Activated CD4-positive, alpha-beta T cell treated with anti-CD3 and anti-CD28 coated beads, Interleukin-2, Interleukin-4, amounts not matched to agents 100 ng/mL and 50 ng/mL, durations not matched to agents 16 hours and 8 hours (primary cell): ENCODE measurements at places on chromosomes 12 and 14.
A peak's percentile ranks its signal among the peaks of the same experiment; 100 is the strongest.

DNA sequence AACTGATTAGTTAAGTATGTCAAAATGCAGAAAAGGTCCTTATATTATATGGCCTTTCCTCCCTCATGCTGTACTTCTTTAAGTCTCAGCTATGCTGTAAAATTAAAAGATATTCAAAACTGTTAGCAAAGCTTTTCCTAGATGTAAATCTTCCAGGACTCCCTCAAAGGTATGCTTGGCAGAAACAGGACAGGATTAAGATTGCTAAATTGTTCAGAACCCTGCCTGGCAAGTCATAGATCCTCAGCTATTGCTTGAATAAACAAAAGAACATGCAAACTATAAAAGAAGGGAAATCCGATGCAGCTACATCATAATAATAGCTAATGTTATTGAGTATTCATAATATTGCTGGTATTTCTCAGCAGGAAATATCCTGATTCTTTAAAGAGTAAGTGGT, 322.6 kb downstream of the CCDC91 start:
- no peak for DNase-seq

DNA sequence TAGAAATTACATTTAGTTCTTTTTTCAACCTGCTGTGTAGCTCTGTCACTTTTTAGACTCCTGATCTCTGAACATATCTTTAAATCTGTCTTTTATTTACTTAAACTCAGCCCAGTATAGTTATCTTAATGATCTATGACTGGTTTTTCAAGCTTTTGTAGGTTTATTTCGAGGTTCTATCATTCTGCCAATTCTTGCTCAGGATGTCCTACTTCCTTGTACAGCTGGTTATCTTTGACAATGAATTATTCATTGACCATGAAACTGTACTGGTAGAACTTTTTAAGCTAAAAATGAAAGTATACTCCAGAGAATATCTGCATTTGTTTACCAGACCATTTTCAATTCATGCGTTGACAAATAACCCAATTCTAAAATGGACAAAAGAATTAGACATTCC, 37.8 kb downstream of the TC2N start:
- DNase-seq: no peak

GRCh38 chr12:110244372-110244771, 36.7 kb upstream of the ATP2A2 start:
- DNase-seq: no peak

DNA sequence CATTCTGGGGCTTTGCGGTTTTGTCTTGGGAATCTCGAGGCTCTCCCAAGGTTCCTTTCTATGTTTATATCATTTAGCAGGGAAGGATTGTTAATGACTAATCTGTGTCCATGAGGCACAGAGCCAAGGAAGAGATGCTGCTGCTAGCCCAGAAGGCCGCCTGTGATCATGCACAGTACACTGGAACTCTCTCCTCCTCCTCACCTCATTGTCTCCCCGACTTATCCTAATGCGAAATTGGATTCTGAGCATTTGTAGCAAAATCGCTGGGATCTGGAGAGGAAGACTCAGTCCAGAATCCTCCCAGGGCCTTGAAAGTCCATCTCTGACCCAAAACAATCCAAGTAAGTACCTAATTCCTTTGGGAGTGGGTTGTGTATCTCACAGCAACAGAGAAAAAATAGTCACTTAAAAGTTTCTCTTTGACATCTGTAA, at the start of gene NR1H4:
Gene NR1H4, plus strand, starts transcription at position 151 of the 435 bp plus-strand sequence. CDS start 19,458 bp downstream, outside the sequence.
- no peak for DNase-seq

GRCh38 chr12:47725091-47725772, at the start of gene ENDOU:
ENDOU (minus strand) TSS chr12:47725490; CDS start chr12:47725413, 77 bp downstream.
- no peak for DNase-seq

DNA sequence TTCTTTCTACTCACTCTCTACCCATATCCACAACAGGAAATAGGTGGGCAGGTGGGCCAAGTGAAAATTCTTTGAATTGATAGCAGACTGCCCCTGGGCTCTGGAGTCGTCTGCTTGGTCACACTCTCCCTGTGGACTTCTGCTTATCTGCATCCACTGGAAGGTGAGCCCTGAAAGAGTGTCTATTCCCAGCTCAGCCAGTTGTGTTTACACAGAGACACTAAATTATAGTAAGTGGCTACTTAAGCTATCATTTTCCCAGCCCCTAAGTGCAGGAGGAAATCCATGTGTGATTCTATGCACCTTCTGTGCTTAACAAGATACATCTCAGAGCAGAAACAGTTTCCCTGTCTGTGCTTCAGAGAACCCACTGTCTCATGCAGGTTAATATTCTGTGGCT, 338.4 kb downstream of the FUT8 start:
- no peak for DNase-seq

DNA sequence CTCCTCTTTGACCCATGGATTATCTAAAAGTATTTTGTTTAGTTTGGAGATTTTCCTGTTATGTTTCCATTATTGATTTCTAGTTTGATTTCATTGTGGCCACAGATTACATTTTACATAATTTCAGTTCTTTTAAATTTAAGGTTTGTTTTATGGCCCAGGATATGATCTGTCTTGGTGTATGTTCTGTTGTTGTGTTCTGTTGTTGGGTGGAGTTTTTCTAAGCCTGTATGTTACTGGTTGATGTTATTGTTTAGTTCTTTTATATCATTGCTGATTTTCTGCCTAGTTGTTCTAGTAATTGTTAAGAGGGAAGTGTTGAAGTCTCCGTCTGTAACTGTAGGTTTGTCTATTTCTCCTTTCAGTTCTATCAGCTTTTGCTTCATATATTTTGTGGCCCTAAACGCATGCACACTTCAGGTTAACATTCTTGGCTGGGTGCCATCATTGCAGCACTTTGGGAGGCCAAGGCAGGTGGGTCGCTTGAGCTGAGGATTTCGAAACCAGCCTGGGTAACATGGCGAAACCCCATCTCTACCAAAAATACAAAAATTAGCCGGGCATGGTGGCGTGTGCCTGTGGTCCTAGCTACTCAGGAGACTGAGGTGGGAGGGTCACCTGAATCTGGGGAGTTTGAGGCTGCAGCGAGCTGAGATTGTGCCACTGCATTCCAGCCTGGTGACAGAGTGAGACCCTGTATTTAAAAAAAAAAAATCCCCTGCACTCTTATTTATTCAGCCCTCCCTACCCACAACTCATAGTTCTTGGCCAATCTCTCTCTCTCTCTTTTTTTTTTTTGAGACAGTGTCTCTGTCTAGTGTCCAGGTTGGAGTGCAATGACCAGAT, 28.1 kb upstream of the CFL2 start:
- no peak for DNase-seq

DNA sequence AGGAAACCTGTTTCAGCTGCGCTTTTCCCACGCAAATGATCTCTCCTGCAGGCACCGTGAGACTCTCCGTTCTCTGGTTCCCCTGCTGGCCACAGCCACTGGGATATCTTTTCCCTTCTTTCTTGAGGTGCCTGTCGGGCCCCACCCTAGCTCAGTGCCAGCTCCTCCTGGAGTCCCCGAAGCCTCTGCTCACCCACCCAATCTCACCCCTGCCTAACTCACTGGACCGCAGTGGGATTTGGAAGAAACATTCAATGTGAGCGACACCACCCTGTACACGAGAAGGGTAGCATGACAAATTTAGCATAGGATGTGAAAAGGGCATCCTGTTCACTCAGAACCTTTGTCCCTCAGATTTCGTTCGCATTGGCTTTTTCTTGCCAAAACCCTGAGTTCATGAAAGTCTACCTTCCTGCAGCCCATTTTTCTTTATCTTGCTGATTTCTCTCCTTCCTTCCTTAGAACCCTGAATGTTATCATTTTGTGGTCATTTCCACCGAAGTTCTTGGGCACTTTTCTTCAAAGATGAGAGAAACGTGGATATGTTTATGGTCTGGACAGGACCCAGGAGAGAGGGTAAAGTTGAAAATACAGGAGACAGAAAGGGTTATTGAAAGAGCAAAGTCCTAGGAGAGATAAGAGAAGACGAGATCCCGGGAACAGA, 63.6 kb upstream of the ELK3 start:
- no peak for DNase-seq

GRCh38 chr14:104795781-104796686, 486 bp upstream of the AKT1 start:
- DNase-seq: peak; percentile 45

DNA sequence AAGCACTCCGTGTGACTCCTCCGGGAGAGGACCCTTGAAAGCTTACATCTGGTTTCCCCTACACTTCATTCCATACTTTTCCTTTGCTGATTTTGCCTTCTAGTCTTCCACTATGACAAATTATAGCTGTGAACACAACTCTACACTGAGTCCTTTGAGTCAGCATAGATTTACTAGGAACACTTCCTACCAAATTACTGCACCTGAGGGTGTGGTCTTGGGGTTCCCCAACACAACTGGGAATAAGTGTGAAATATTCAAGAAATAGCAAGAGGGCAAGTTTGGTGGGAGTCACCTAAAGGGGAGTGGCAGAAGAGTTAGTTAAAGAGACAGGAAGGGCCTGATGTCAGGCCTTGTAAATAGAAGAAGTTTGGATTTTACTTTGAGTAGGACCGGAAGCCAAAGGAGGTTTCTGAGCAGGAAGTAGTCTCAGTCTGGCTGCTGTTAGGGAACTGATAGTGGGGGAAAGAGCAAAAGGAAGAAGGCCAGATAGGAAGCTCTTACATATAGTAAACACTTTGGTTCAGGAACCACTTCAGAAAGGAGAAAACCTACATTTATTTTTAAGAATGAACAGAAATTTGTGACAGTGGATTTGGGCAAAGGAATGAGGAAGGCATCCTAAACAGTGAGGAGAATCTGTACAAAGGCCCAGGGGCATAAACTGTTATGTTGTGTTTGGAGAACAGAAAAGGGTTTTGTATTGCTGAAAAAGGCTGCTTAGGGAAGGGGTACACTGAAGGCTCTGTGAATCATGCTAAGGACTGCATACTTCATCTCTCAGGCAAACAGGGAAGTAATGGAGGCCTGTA, 14.2 kb downstream of the SEL1L start:
- DNase-seq: peak; percentile 59

GRCh38 chr12:92796650-92797049, 93.9 kb downstream of the PLEKHG7 start:
- DNase-seq: no peak

DNA sequence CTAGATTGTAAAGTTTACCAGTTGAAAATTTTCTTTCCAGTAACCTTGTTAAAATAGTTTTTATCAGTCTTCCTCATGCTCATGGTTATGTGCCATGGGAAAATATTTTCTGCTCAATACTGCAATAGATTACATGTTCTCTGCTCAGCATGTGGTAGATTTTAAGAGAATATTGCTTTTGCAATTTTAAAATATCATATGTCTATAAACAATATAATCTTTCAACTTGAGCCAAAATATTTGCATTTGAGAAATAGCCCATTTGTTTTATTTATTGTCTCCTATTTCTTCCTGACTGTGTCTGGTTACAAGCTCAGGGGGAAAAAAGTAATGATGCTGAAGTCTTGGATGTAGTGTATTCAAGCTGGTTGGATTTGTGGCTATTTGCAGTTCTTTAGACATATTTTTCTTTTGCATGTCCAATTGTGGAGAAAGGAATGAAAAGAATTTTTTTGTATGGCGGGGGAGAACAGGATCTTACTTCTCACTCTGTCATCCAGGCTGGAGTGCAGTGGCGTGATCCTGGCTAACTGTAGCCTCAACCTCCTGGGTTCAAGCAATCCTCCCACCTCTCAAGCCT, 342.6 kb upstream of the NAV3 start:
- no peak for DNase-seq

DNA sequence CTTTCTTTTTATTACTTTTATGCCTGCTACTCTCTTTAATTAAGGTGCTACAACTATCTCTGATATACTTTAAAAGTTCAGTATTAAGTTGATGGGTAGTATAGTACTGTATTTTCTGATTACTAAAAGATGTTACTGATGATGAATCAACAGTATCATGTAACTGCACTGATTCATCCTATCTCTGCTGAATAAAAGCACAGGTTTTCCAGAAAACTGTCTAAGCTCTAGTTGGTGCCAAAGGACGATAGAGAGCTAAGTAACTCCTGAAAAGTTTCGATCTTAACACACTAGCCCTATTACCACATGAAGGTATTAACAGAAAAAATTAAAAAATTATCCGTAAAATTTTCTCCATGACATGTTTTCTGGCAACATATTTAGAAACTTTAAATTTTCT, 2.1 kb downstream of the SCAF11 start:
- DNase-seq: peak; percentile 25

DNA sequence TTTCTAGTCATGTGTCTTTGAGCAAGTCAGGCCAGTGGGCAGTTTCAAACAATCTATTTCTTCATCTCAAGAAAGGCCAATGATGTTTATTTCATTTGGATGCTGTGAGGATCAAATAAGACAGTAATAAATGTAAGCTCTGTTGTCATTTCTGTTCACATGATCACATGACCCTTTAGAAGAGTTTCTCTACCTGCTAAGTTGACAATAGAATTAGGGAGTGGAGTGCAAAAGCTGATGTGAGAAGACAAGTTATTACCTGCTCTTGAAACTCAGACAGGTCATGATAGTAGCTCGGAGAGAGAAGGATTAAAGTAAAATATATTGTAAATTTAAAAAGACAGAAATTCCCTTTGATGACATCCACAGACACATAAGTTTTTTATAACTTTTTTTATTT, 37.3 kb upstream of the DCN start:
- no peak for DNase-seq

- DNase-seq: peak; percentile 39
These were observed 3.8 kb downstream of the TXNRD1 start for GRCh38 chr12:104219361-104219892.

GRCh38 chr14:68141281-68142088, 321.9 kb downstream of the RAD51B start:
- DNase-seq: no peak

GRCh38 chr12:96020314-96021003, 14.9 kb downstream of the LTA4H start:
- no peak for DNase-seq

DNA sequence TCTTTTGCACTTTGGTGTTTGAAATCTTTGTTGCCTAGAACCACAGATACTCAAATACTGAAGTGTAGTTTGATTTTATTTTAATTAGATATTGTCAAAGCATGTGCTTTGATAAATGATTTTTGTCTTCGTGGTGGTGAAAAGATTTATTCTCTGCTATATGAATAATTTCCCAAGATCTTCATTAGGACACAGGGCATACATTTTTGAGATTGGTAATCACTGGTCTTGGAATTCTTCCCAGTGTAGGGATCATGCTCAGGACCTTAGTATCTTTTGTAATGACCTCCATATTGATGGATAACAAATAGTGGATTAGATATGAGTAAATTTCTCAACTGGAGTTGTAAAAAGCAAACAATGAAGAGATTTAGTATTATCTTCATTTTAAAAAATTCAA, 28.2 kb downstream of the TBK1 start:
- DNase-seq: no peak

GRCh38 chr14:21852061-21852664, 178.5 kb upstream of the OR4E1 start:
- peak; percentile 64 for DNase-seq

GRCh38 chr14:105119408-105120025, 49.1 kb downstream of the JAG2 start:
- no peak for DNase-seq

DNA sequence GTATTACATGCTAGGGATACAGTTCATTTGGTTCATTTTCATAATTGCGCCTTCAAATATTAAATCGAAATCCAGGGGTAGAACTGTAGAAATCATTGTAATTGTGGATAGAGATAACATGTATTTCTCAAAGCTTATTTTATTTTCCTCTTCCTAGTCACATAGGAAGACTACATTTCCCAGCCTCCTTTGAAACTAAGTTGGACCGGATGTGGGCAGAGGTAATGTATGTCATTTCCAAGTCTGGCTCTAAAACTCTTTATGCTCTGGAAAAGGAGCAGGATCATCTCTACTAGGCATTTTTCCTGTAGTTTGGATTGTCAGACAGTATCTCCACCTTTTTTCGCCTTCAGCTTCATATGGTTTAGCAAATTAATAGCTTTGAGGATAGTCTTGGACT, 70.1 kb upstream of the CRY1 start:
- no peak for DNase-seq
